NCI-H69 (cell line): ENCODE measurements at places on chromosomes 5 and 9.

DNA sequence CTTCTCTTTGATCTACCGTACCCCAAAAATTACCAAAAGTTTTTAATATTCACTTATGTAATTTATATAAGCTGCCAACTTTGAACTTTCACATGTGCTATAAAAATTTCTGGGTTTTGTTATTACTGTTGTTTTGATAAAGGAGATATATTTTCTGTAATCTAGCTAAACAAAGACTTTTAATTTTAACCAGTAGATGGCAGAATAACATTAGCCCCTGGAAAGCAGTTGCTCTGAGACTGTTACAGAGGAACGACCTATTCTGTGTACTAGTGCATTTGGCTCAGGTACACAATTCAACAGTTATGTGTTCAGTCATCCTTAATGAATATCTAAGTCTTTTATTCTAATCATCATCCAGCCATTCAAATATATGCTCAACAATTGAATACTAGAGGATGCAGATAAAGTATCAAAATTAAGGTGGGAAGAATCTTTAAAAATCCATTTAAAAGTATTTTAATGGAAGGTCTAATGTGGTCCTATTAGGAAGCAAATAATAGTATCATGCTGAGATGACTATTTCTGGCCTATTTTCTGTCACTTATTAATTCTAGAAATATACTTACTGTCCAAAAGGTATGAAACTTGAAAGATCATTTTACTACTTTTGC is 8.6 kb downstream of the KLHL9 start:
- DNase-seq = peak; percentile 73

DNA sequence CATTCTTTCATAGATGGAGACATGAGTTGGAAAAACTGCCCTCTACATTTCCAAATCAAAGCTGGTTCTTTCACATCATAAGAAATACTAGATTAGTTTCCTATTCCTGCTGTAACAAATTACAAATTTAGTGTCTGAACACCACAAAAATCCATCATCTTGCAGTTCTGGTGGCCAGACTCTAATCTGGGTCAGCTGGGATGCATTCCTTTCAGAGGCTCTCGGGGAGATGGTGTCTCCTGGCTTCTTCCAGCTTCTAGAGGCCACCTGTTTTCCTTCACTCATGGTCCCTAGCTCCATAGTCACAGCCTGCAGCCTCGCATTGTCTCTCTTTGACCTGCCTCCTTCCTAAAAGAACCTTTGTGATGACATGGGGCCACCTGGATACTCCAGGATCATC is 65.2 kb downstream of the RETREG1 start:
- no peak for DNase-seq

DNA sequence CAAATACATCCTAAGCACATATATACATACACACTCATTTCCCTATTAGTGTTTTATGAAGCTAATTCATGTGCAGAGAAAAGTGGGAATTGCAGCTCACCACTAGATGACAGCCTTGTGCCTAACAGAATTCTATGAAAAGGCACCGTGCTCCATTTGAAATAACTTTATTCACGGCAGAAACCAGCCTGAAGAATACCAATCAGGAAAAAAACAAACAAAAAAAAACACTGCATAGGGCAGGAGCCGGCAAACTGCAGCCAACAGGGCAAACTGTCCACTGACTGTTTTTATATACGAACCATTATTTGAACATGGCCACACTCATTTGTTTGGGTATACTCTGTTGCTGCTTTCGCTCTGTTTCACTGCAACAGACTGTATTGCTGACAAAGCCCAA is 33.6 kb downstream of the ERMP1 start:
- peak; percentile 42 for DNase-seq

DNA sequence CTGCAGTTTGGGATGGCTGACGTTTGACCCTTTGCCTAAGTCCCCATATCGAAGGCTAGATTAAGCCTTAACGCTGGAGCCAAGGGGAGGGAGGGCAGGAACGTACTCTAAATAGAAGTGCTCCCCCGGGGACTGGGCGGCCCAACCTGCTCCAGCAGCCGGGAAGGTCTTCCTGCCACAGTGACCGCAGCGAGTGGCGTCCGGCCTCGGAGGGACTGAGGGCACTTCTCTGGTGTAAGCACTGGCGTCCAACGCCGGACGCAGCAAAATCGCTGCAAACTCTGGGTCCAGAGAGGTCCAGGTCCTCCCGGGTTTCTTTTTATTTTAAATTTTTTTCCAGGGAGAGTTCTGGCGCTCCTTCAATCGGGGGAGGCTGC is 505 bp upstream of the ACER2 start:
- DNase-seq = peak; percentile 77

DNA sequence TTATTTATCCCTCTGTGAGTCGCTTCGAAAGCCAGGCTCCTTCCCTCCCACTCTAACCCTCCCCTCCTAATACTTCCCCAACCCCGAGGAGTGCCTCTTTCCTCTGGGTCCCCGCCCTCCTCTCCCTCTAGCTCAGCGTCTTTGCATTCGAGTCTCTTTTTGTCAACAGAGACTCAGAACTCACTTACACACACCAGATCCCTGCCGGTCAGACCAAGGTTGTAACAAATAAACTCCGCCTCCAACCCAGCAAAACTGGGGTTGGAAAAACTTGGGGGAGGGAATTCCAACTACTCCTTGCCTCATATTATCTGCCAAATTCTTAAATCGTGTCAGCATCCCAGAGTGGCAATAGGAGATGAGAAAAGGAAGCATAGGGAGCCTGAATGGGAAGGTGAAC is at the start of gene HTR1A:
TSS of gene HTR1A (minus strand) at position 167 of the 400 bp plus-strand sequence. CDS start 726 bp downstream, outside the sequence.
- peak; percentile 27 for DNase-seq

GRCh38 chr9:453832-454231 is 239.2 kb downstream of the DOCK8 start:
- no peak for DNase-seq

DNA sequence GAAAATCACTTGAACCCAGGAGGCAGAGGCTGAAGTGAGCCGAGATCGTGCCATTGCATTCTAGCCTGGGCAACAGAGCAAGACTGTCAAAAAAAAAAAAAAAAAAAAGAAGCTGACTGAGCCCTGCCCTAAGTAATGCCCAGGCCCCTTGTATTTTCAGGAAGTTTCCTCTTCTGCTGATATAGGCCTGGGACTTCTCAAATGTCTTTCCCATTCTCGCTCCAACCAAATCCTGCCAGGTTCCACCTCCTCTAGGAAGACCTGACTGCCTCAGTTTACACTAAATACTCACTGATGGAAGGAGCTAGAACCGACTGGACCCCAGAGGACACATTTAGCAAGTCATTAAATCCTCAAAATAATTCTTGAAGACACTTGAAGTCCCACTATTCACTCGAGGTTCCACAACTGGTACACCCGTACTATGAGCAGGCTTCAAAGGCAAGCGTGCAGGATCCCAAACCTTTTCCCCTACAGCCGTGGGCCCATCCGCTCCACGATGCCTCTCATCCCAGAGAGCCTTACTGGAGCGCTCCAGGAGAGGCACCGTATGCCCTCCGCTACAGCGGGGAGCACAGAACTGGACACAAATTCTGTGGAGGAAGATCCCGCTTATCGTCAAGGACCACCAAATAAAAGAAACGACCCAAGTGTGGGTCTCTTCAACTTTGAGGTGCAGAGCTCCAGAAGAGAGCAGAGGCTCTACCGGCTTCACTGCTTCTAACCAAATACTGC is 676 bp downstream of the NOL6 start:
- DNase-seq = no peak

GRCh38 chr5:107887166-107887943 is 216.6 kb upstream of the EFNA5 start:
- peak; percentile 37 for DNase-seq

DNA sequence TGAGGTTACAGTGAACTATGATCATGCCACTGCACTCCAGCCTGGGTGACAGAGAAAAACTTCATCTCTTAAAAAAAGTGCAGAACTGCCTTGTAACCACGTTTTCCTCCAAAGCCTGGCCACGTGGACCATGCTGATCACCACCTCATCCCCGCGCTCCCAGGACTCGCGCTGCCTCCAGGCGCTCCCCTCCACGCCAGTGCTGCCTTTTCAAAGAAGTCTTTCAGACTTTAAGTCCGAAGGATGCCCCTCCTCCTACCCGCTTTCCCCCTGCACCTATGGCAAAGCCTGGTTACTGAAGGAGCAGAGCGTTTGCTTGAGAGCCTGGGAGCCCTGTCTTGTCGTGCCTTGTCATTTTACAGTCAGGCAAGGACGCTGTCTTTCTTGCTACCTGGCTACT is 43.8 kb downstream of the HABP4 start:
- DNase-seq = no peak

DNA sequence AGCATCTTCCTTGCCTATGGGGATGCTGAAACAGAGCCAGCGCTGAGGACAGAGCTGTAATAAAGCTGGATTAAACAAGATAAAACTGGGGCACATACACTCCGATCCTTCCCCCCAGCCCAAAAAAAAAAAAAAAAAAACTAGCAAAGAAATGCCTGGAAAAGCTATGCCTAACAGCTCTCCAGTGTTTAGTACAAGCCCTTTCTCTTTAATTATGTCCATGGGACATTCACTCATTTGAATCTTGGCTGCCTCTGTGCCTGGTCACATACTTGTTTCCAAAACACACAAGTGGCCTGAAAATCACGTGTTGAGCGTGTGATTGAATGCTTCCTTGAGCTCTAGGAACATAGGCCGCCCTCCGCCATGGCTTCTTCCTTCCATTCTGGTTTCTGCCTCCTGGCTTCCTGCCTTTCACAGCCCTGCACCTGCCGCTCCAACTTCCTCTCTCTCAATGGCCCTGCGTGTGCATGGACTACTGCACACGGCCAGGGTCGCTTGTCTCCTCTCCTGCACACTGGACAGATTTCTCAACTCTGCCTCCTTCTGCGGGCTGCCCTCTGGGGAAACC is 111.0 kb upstream of the RETREG1 start:
- DNase-seq = peak; percentile 92

- DNase-seq = no peak
Observed at GRCh38 chr5:2575871-2576270, 175.6 kb downstream of the IRX2 start.

GRCh38 chr5:172076761-172077244 is 70.4 kb upstream of the FBXW11 start:
- no peak for DNase-seq

GRCh38 chr9:6827439-6828145 is 69.8 kb downstream of the KDM4C start:
- peak; percentile 82 for DNase-seq

GRCh38 chr5:142405814-142406395 is 81.1 kb upstream of the SPRY4 start:
- no peak for DNase-seq

DNA sequence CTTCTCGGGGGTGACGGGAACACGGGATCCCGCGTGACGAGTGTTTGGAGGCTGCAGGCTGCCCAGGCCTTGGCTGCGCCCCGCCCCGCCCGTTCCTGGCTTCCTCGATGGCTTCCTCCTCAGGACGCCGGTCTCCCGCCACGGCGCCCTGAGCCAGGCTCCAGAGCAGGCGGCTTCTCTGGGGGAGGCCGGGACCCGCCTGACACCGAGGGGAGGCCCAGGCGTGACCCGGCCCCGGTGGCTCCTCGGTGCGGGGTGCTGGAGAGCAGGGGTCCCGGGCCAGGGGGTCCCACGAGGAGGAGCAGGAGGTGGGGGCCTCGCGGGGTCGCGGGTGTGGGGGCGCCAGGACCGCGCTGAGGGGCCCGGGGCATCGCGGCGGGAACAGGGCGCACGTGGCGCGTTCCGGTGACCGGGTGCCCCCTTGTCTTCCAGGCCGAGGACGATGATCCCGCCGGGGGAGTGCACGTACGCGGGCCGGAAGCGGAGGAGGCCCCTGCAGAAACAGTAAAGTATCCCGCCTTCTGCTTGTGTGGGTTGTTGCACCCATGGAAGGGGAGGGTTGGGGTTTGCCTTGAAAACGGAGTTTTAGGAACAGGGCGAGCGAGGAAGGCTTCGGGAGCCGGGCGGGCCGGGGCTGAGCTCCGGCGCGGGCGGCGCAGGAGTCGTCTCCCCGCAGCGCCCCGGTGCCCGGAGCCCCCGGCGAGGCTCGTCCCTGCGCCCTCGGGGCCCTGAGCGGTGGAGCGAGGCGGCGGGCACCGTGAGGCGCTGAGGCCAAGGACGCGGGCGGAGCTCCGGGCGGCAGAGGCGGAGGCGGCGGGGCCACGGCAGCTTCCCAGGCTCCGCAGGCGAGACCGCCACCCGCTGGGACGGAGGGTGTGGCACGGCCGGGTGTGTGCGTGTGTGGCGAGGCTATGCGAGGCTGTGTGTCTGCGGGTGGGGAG is 22.2 kb downstream of the AHRR start:
- DNase-seq = peak; percentile 88

GRCh38 chr5:64707191-64707590 is 16.9 kb downstream of the SHISAL2B start:
- DNase-seq = no peak

GRCh38 chr9:84738353-84738752 is 68.8 kb downstream of the NTRK2 start:
- no peak for DNase-seq

- no peak for DNase-seq
Observed at GRCh38 chr9:32577316-32577715, 4.4 kb upstream of the NDUFB6 start.

DNA sequence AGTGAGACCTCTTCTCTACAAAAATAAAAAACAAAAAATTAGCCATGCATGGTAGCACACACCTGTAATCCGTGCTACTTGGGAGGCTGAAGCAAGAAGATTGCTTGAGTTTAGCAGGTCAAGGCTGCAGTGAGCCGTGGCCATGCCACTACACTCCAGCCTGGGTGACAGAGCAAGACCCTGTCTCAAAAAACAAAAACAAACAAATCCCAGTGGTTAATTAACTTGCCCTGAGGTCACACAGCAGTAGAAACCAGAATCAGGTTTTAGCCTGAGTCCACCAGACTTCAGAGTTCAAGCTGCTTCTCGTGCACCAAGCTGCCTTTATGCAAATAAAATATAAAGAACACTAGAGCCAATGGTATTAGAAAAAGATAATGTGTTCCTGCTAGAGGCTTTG is 169.7 kb downstream of the GOLPH3 start:
- DNase-seq = no peak

- no peak for DNase-seq
Observed at GRCh38 chr9:9892217-9892616, 720.6 kb downstream of the PTPRD start.

GRCh38 chr5:18321262-18321942 is 687.1 kb downstream of the TAF11L14 start:
- no peak for DNase-seq

DNA sequence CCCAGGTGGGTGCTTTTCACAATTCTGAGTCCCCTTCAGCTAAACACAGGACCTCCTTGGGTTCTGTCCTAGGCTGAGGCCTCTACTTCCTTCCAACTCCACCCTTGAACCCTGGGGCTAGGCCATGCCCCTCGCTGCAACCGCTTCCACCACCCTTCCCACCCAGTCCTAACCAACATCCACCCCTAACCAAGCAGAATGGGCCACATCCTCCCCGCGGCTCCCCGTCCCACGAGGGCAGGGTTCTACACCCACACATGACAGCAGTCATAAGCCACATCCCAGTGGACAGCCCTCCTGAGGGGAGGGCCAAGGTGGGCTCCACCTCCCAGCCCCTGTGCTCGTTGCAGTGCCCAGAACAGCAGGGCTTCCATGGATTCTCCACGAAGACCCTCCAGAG is 65.8 kb downstream of the SHB start:
- DNase-seq = no peak

- DNase-seq = no peak
Observed at GRCh38 chr5:53426878-53427277, 53.6 kb upstream of the FST start.

GRCh38 chr5:93279296-93279963 is 301.6 kb downstream of the NR2F1-AS1 start:
- peak; percentile 92 for DNase-seq

GRCh38 chr9:120875643-120875953 is 1.4 kb downstream of the PHF19 start:
- no peak for DNase-seq
